Fibroblast of lung (primary cell): ENCODE measurements at places on chromosomes 11 and 22.

GRCh38 chr22:42702675-42703074, 18.0 kb downstream of the A4GALT start:
- peaks cover 4% of the 10 kb centered on the region for H3K4me1 ChIP-seq

DNA sequence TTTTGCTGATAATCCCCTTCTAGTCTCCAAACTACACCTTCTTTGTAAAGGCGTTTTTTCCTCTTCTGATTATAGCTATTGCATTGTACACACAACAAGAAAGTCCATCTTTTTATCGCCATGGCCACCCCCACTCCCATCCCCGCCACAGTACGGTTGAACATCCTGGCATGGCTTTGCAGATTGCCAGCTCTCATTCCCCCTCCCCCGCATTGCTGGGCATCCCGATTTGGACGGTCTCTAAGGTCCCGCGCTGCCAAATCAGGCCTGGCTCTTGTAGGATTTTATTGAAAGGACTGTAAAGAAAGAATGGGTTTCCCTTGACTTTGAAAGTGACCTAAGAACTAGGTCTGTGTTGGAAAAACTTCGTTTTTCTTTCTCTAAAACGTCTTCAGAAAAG, 916 bp upstream of the SLC6A5 start:
- H3K27ac ChIP-seq = no peak overlapping the region
- H3K4me1 ChIP-seq = no peaks in the 10 kb centered on the region
- DNase-seq = no peak
- peaks cover 54% of the 10 kb centered on the region for H3K27me3 ChIP-seq
- H3K36me3 ChIP-seq = no peaks in the 10 kb centered on the region

DNA sequence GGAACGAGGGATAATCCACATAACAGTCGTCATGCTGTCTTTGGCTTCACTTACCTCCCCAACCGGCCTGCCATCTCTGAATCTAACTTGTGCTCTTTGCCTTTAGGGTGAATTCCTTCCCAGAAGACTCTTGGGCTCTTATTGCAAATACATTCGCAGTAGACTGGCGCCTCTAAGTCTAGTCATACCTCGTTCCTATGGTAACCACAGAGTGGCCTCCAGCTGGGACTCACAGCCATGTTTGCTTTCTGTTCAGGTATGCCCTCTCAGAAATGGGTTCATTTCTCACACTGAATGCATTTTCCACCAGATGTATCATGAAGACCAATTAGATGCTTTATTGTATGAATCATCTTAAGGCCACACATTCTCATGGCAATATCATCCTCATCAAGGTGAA, 112.7 kb downstream of the FAR1 start:
- H3K27me3 ChIP-seq = no peaks in the 10 kb centered on the region
- no peaks in the 10 kb centered on the region for H3K4me1 ChIP-seq
- H3K4me3 ChIP-seq = no peak overlapping the region

- DNase-seq = no peak
- no peak overlapping the region for H3K4me3 ChIP-seq
Observed at GRCh38 chr22:16973591-16974297, 34.3 kb downstream of the GAB4 start.

DNA sequence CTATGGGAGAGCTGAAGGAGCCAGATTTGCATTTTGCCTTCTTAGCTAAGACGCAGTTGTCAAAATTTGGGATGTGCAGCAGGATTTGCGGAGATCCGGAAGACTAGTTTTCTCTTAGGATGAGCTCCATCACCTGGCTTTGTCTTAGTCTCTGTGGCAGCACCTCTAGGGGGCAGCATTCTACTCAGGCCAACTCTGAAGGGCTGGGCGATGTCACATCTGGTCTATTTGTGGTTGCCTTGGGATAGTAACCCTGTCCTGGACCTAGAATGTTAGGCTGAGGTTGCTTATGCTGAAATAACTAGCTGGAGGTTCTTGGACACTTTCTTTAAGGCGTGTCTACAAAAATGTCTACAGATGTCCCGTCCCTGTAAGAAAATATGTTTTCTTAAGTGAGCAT, 116.2 kb downstream of the FAT3 start:
- H3K4me1 ChIP-seq = no peaks in the 10 kb centered on the region
- no peaks in the 10 kb centered on the region for H3K36me3 ChIP-seq
- no peak overlapping the region for H3K27ac ChIP-seq
- H3K27me3 ChIP-seq = no peaks in the 10 kb centered on the region

GRCh38 chr11:43643898-43644620, 36.5 kb upstream of the HSD17B12 start:
- peak overlapping the region; percentile 81 for H3K27ac ChIP-seq
- DNase-seq = peak; percentile 87
- H3K36me3 ChIP-seq = no peaks in the 10 kb centered on the region
- peaks cover 5% of the 10 kb centered on the region for H3K4me1 ChIP-seq

DNA sequence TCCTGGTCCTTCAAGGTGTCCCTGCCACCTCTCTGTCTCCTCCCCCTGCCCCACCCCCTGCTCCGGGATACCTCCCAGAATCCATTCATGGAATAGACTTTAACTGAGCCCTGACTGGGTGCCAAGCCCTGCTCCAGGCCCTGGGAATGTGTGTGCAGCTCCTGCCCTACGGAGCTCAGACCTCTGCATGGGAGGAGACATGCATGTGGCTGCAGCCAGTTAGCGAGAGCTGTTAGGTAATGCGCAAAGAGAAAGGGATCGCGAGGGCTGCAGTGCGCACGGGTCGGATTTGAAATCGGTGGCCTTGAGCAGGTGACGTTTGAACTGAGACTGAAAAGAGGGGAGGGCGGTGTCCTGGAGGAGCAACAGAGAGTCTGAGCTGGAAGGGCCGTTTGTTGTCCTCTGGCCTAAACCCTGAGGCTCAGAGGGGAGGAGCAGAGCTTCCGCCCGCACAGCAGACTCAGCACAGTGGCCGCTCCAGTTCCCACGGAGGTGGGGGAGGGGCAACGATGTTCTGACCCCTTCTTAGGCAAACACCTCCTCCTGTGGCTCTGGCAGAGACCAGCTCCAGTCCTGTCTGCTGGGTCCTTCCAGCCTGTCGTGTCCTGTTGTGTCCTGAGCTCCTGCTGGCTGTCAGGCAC, 19.8 kb upstream of the LRRC10B start:
- no peaks in the 10 kb centered on the region for H3K36me3 ChIP-seq
- DNase-seq = peak; percentile 23
- peaks cover 7% of the 10 kb centered on the region for H3K27me3 ChIP-seq
- H3K4me3 ChIP-seq = no peak overlapping the region

DNA sequence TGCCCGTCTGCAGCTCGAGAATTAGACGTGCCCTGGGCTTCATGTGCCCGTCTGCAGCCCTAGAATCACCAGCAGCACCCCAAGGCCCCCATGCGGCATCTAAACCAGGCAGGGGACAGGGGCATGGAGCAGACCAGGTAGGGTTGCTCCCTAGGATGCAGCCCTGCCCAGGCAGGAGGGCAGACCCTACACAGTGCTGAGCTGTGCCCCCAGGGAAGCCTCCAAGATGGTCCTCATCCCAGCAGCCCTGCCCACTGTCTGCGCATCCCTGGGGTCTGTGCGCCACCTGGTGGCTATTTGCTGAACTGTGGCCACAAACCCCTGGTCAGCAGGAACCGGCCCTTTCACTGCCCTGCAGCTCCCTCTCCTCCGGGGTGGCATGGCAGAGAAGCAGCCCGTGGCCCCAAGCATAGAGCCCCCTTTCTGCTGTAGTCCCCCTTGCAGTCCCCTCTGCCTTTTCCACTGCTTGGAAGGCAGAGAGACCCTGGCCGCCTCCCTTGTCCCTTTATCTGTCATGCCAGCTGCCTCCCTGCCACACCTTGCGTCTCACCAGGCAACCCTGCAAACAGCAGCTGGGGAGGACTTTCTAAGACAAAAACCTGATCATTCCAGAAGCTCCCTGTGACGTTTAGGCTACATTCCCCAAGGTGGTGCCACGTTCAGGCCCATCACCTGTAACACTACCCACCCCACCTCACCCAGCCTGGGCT, 86.6 kb downstream of the KCNQ1 start:
- no peaks in the 10 kb centered on the region for H3K36me3 ChIP-seq
- peaks cover 11% of the 10 kb centered on the region for H3K4me1 ChIP-seq
- H3K4me3 ChIP-seq = no peak overlapping the region
- H3K27me3 ChIP-seq = no peaks in the 10 kb centered on the region
- no peak overlapping the region for H3K27ac ChIP-seq
- peak; percentile 15 for DNase-seq

GRCh38 chr11:44707094-44707493, 19.7 kb upstream of the TSPAN18 start:
- no peak overlapping the region for H3K4me3 ChIP-seq
- no peak overlapping the region for H3K27ac ChIP-seq
- H3K27me3 ChIP-seq = peaks cover 6% of the 10 kb centered on the region
- DNase-seq = no peak

GRCh38 chr22:43013355-43014315, 1.3 kb downstream of the PACSIN2 start:
- DNase-seq = peak; percentile 41
- peak overlapping the region; percentile 73 for H3K4me3 ChIP-seq
- peak overlapping the region; percentile 73 for H3K27ac ChIP-seq
- H3K27me3 ChIP-seq = no peaks in the 10 kb centered on the region
- no peaks in the 10 kb centered on the region for H3K36me3 ChIP-seq

DNA sequence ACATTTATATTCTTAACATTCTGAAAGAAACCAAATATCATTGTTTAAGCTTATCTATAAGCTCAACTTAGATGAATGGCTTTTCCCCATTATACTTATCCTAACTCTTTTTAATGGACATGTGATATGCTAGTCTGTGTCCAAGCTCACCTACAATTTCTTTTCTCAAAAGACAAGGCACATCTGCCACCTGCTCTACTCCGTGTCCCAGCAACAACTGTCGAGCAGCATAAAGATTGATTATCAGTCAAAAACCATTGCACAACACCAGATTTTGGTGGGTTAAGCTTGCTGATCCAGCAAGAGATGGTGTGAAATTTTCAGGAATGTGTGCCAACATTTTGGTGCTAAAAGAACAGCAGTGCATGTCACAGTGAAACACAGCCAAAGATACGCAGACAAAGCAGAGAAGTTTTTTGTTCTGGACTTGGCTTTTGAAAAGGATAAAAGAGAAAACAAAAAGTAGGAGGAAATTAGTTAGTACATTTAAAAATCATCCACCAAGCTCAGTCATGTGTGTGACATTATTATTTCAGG, 65.8 kb downstream of the DCDC1 start:
- H3K4me3 ChIP-seq = no peak overlapping the region
- H3K36me3 ChIP-seq = no peaks in the 10 kb centered on the region
- H3K27me3 ChIP-seq = no peaks in the 10 kb centered on the region
- no peaks in the 10 kb centered on the region for H3K4me1 ChIP-seq

DNA sequence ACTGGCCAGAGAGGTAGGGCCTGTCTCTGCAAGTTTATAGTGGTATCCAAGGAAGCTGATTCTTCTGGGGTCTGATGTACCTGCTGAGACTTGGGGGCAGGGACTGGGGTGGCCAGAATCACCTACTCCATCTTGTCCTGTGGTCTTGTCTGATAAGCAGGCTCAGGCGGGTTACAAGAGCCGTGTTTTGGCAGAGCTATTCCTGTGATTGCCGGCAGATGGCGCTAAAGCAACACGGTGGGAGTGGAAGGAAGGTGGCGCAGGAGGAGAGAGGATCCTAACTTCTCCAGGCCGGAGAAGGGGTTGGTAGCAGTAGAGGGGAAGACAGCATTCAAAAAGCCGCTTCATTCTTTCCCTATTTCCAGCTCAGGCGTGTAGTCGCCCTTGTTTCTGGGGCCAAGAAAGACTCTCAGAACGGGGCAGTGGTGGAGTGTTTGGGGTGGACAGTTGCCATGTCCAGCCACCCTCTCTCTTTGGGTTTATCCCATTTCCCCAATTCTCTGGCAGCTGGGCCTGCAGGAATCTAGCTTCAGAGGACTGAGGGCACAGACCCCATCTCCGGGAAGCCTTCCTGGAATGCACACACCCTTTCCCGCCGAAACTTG, 15.1 kb downstream of the CHRM1 start:
- H3K4me1 ChIP-seq = peaks cover 5% of the 10 kb centered on the region
- no peaks in the 10 kb centered on the region for H3K36me3 ChIP-seq
- H3K27me3 ChIP-seq = no peaks in the 10 kb centered on the region
- no peak overlapping the region for H3K27ac ChIP-seq
- no peak overlapping the region for H3K4me3 ChIP-seq
- peak; percentile 59 for DNase-seq

GRCh38 chr11:121494355-121495099, 41.8 kb upstream of the SORL1-AS1 start:
- H3K4me3 ChIP-seq = no peak overlapping the region
- H3K36me3 ChIP-seq = no peaks in the 10 kb centered on the region
- no peak overlapping the region for H3K27ac ChIP-seq
- H3K27me3 ChIP-seq = no peaks in the 10 kb centered on the region
- no peak for DNase-seq
- no peaks in the 10 kb centered on the region for H3K4me1 ChIP-seq

DNA sequence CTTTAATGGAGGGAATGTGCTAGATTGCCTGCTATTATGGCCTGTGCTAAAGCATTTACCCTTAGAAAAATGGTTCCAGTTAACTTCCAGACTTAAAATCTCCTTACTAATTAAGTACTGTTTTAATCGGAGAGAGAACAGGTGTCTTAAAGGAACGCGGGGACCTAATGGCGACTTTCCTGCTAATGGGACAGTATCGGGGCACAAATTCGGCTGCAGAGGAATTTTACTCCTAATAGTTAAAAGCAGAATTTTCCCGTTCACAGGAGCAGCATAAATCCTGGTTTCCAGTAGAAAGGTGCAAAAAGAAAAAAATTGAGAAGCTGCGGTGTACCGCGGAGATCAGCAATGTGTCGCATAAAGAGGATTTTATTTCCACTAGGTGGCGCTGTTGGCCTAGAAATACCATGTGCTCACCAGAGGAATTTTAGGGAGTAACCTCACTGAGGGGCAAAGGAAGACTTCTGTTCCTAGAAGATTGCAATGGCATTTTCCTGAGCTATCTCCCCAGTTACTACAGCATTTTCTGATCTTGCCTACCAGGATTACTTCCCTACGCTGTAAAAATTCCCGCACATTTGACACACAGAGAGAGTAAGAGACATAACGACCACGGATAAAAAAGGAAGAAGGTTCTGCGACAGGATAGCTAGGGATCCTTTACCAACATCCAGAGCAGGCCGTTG, 44.5 kb downstream of the ZNF280B start:
- H3K4me3 ChIP-seq = no peak overlapping the region
- no peaks in the 10 kb centered on the region for H3K4me1 ChIP-seq
- no peak overlapping the region for H3K27ac ChIP-seq
- peak; percentile 40 for DNase-seq

- H3K4me3 ChIP-seq = no peak overlapping the region
- H3K27ac ChIP-seq = no peak overlapping the region
- H3K27me3 ChIP-seq = peaks cover 23% of the 10 kb centered on the region
Observed at GRCh38 chr11:8259306-8259959, 4.2 kb downstream of the LMO1 start.

GRCh38 chr11:62115085-62115694, 8.6 kb upstream of the INCENP start:
- DNase-seq = no peak
- H3K27ac ChIP-seq = no peak overlapping the region
- H3K36me3 ChIP-seq = no peaks in the 10 kb centered on the region
- no peaks in the 10 kb centered on the region for H3K4me1 ChIP-seq
- H3K27me3 ChIP-seq = no peaks in the 10 kb centered on the region

- no peaks in the 10 kb centered on the region for H3K4me1 ChIP-seq
- H3K36me3 ChIP-seq = no peaks in the 10 kb centered on the region
- no peak overlapping the region for H3K4me3 ChIP-seq
- peak; percentile 59 for DNase-seq
Observed at GRCh38 chr11:26028393-26028911, 303.5 kb upstream of the ANO3 start.
